Activated CD4-positive, alpha-beta memory T cell treated with anti-CD3 and anti-CD28 coated beads, Interleukin-2, amount 10 ng/mL, durations not matched to agents 7 days and 5 days (primary cell): ENCODE measurements at places on chromosomes 16 and 17. TPM values are rescaled to one million over a fixed set of nuclear protein-coding genes. Genes with fewer than 3 reads are reported as not detected.
A peak's percentile ranks its signal among the peaks of the same experiment; 100 is the strongest.

GRCh38 chr17:79785900-79786810, 8.2 kb downstream of the CBX2 start:
- DNase-seq = no peak
- no peak overlapping the region for H3K27ac ChIP-seq
- H3K4me3 ChIP-seq = no peak overlapping the region
- peaks cover 43% of the 10 kb centered on the region for H3K27me3 ChIP-seq

MLLT6 gene
- 262 TPM for total RNA-seq

DNA sequence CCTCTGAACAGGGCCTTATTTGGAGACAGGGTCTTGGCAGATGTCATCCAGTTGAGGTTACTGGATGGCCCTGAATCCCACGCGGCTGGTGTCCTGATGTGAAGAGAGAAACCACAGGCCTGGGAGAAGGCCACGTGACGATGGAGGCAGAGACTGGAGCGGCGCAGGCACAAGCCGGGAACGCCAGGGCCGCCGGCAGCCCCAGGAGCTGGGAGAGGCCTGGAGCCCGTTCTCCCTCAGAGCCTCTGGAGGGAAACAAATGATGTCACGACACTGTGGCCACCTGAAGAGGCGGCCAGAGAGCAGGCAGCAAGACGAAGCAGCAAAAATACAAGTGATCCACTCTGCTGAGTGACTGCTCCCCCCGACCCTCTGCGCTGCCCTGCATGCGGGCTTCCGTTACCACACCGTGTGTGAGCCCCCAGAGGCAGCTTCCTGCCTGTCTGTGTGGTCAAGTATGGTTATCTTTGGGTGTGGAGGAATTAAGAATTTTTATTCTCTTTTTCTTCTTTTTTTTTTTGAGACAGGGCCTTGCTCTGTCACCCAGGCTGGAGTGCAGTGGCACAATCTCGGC, 11.6 kb downstream of the CD7 start:
- DNase-seq = no peak
- H3K4me3 ChIP-seq = no peak overlapping the region
- no peaks in the 10 kb centered on the region for H3K36me3 ChIP-seq
- H3K4me1 ChIP-seq = peaks cover 51% of the 10 kb centered on the region
- no peak overlapping the region for H3K27ac ChIP-seq

- peaks cover 54% of the 10 kb centered on the region for H3K36me3 ChIP-seq
- no peaks in the 10 kb centered on the region for H3K27me3 ChIP-seq
- no peak for DNase-seq
- no peak overlapping the region for H3K27ac ChIP-seq
These were observed 9.2 kb downstream of the PER1 start for GRCh38 chr17:8142887-8143580.

GRCh38 chr16:79601092-79601930, 774 bp upstream of the MAF start:
- peaks cover 36% of the 10 kb centered on the region for H3K4me1 ChIP-seq
- DNase-seq = peak; percentile 50
- H3K27ac ChIP-seq = peak overlapping the region; percentile 100
- peak overlapping the region; percentile 97 for H3K4me3 ChIP-seq
- no peaks in the 10 kb centered on the region for H3K27me3 ChIP-seq

DNA sequence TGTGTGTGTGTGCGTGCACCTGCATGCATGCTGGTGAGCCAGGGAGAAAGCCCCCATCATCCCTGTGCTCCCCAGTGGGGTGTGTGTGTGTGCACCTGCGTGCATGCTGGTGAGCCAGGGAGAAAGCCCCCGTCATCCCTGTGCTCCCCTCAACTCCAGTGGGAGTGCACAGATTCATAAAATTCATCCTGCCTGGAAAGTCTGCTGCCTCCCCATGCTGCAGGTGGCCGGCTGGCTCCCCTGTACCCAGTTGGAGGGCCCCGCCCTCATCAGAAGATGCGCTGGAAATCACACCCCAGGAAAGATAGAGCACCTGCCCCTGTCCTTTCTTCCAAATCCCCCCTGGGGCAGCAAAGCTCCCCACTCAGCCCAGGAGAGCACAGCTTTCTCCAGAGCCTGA, 84.8 kb upstream of the DOC2B start:
- no peak overlapping the region for H3K27ac ChIP-seq
- peaks cover 2% of the 10 kb centered on the region for H3K27me3 ChIP-seq
- no peak for DNase-seq
- H3K4me1 ChIP-seq = no peaks in the 10 kb centered on the region
- H3K4me3 ChIP-seq = no peak overlapping the region
- no peaks in the 10 kb centered on the region for H3K36me3 ChIP-seq

- no peaks in the 10 kb centered on the region for H3K4me1 ChIP-seq
- no peak overlapping the region for H3K27ac ChIP-seq
- H3K36me3 ChIP-seq = no peaks in the 10 kb centered on the region
- H3K4me3 ChIP-seq = no peak overlapping the region
These were observed 443.0 kb downstream of the WWOX start for GRCh38 chr16:78542419-78542818.

MYH2 gene
- not detected for total RNA-seq

DNA sequence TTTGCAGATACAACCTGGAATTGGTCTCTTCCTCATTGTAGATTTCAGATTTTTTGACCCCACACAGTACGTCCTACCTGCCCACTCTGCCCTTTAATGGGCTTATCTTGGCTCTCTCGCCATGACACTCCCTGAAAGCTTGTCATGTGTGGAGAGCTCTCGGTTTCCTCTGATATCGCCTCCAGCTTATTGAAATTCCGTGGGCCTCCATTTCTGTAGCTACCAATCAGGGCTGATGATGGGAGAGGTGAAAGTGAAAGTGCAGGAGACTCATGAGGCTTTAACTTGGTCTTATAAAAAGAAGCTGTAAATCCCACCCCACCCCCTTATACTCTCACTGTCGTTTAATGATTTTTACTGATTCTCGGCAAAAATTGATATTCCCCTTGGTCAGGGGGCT, 17.7 kb downstream of the HOXB1 start:
- peak overlapping the region; percentile 59 for H3K27ac ChIP-seq
- no peaks in the 10 kb centered on the region for H3K36me3 ChIP-seq
- H3K27me3 ChIP-seq = peaks cover 36% of the 10 kb centered on the region
- no peak for DNase-seq

- H3K4me1 ChIP-seq = peaks cover 33% of the 10 kb centered on the region
- H3K4me3 ChIP-seq = no peak overlapping the region
- H3K36me3 ChIP-seq = peaks cover 78% of the 10 kb centered on the region
- no peak overlapping the region for H3K27ac ChIP-seq
These were observed 46.5 kb upstream of the CPNE2 start for GRCh38 chr16:57045694-57046381.

GRCh38 chr17:45368651-45369050, 51.8 kb upstream of the MAP3K14 start:
- H3K4me1 ChIP-seq = peaks cover 15% of the 10 kb centered on the region
- H3K4me3 ChIP-seq = no peak overlapping the region
- H3K27ac ChIP-seq = no peak overlapping the region
- no peaks in the 10 kb centered on the region for H3K36me3 ChIP-seq

GINS2 gene
- 45.7 TPM for total RNA-seq

PPP1R1B gene
- total RNA-seq = not detected

DNA sequence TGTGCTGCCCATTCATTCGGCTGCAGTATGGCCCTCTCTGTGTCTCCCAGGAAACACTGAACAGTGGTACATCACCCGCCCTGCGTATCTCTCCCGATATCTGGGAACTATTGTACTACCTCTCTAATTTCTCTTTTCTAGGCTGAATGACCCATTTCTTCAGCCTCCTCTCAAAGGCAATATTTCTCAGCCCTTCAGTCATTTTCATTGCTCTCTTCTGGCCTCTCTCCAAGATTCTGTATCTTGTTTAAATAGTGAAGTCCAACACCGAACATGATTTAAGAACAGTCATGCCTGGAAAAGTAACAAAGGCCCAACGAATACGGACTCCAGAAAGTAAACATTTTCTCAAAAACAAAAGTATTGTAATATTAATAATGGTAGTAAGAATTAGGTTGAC, 220.1 kb downstream of the ZFHX3 start:
- H3K4me1 ChIP-seq = no peaks in the 10 kb centered on the region
- no peaks in the 10 kb centered on the region for H3K27me3 ChIP-seq

- H3K4me3 ChIP-seq = no peak overlapping the region
- DNase-seq = no peak
- no peak overlapping the region for H3K27ac ChIP-seq
- peaks cover 33% of the 10 kb centered on the region for H3K4me1 ChIP-seq
These were observed 22.1 kb upstream of the IL17C start for GRCh38 chr16:88616320-88616719.

TMEM204 gene
- total RNA-seq = 43.5 TPM

TM4SF5 gene
- total RNA-seq = not detected

- H3K4me1 ChIP-seq = no peaks in the 10 kb centered on the region
- DNase-seq = no peak
- no peak overlapping the region for H3K4me3 ChIP-seq
- H3K36me3 ChIP-seq = no peaks in the 10 kb centered on the region
- no peak overlapping the region for H3K27ac ChIP-seq
These were observed 137.9 kb upstream of the GSE1 start for GRCh38 chr16:85475233-85475632.

SDK2 gene
- total RNA-seq = 2.5 TPM

- no peaks in the 10 kb centered on the region for H3K36me3 ChIP-seq
- H3K27ac ChIP-seq = no peak overlapping the region
- H3K27me3 ChIP-seq = peaks cover 42% of the 10 kb centered on the region
- H3K4me3 ChIP-seq = no peak overlapping the region
- no peak for DNase-seq
These were observed 52.5 kb downstream of the TBX4 start for GRCh38 chr17:61504697-61505096.

GRCh38 chr17:20200865-20201458, 191.8 kb downstream of the SPECC1 start:
- no peaks in the 10 kb centered on the region for H3K27me3 ChIP-seq
- no peak overlapping the region for H3K27ac ChIP-seq
- peaks cover 4% of the 10 kb centered on the region for H3K4me1 ChIP-seq
- H3K4me3 ChIP-seq = no peak overlapping the region

C17orf58 gene
- 12.4 TPM for total RNA-seq

GRCh38 chr17:48004983-48005382, 32.6 kb downstream of the COPZ2 start:
- DNase-seq = no peak
- peaks cover 21% of the 10 kb centered on the region for H3K4me1 ChIP-seq
- H3K4me3 ChIP-seq = no peak overlapping the region
- H3K27ac ChIP-seq = no peak overlapping the region
- peaks cover 30% of the 10 kb centered on the region for H3K27me3 ChIP-seq

CCDC200 gene
- total RNA-seq = not detected

GRCh38 chr16:67458121-67458641, 22.8 kb downstream of the ATP6V0D1 start:
- H3K4me1 ChIP-seq = peaks cover 11% of the 10 kb centered on the region
- H3K36me3 ChIP-seq = peaks cover 1% of the 10 kb centered on the region
- H3K4me3 ChIP-seq = no peak overlapping the region
- H3K27me3 ChIP-seq = no peaks in the 10 kb centered on the region

- DNase-seq = no peak
- no peak overlapping the region for H3K27ac ChIP-seq
- peaks cover 7% of the 10 kb centered on the region for H3K27me3 ChIP-seq
- peaks cover 3% of the 10 kb centered on the region for H3K36me3 ChIP-seq
These were observed 207.6 kb downstream of the CEP112 start for GRCh38 chr17:65984299-65984698.

PPP1R27 gene
- not detected for total RNA-seq

TBX6 gene
- total RNA-seq = 1.9 TPM

TPSG1 gene
- not detected for total RNA-seq

DNA sequence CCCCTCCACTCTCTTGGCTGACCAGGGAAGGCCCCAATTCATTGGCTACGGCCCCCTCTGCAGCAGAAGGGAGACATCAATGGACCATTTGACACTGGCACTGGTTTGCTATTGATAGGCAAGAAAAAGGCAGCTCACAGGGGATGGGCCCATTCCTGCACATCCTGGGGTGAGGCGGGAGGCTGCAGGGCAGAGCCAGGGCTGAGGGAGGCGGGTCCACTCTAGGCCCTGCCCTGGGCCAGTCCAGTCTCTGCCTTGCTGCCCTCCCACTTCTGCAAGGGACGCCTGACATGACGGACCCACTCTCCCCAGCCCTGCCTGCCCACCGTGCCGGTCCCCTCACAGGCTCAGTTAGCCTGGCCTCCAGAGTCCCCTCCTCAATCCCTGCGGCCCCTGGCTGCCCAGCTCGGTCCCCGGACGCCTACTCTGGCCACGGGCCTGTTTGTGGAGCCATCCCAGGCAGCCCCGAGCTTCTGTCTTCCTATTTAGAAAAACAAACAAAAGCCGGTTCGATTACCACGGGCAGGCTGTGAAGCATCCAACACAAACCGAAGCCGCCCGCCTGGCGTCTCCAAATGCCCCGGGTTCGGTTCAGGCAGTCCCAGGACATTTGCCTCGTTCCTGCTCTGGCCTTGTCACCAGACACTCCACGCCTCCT, 160.7 kb downstream of the IRX5 start:
- no peak for DNase-seq
- no peaks in the 10 kb centered on the region for H3K36me3 ChIP-seq
- no peak overlapping the region for H3K4me3 ChIP-seq
- H3K4me1 ChIP-seq = no peaks in the 10 kb centered on the region

DNA sequence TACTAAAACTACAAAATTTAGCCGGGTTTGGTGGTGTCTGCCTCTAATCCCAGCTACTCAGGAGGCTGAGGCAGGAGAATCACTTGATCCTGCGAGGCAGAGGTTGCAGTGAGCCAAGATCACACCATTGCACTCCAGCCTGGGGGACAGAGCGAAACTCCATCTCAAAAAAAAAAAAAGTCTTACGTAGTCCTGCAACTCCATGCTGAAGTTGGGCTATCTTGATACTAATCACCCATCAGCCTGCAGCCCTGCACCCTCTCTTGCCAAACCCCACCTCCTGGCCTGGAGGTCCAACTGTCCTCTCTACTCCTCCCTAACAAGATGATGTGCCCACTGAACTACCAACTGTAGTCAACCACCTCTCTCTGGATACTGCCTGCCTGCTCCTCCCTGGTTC, 4.8 kb downstream of the TMEM170A start:
- H3K27me3 ChIP-seq = no peaks in the 10 kb centered on the region
- DNase-seq = no peak
- H3K4me3 ChIP-seq = no peak overlapping the region
- H3K27ac ChIP-seq = no peak overlapping the region
- peaks cover 43% of the 10 kb centered on the region for H3K4me1 ChIP-seq

GRCh38 chr17:44216694-44217093, 2.8 kb downstream of the UBTF start:
- H3K4me3 ChIP-seq = peak overlapping the region; percentile 90
- no peak for DNase-seq
- no peaks in the 10 kb centered on the region for H3K27me3 ChIP-seq

HOXB6 gene
- 0.60 TPM for total RNA-seq

DNAH9 gene
- total RNA-seq = not detected

DNA sequence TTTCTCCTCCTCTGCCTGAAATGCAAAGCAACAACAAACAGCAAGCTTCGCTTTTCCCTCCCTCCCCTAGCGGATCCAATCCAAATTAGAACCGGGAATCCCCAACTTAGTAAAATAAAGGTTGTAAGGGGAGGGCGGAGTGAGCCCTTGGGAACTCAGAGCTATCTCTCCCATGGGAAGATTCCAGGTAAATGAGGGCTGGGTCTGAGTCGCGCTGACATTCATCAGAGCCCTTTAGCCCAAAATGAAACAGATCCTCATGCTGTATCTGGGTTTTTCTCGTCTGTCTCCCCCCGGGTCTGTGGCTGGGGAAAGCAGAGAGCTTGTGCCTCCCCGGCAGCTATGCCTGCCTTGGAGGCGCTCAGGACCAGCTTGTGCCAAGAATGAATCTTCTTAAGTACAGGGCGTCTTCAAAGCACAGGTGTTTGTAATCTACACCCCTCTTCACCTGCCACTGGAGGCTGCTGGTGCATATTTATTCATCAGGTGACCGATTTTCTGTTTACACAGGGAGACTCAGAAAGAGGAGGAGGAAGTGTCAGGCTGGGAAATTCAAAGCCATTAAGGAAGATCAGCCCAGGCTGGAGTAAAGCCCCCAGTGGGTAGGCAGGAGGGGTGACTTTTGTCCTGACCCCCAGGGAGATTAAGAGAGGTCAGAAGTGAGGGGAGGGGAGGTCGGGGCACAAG, 55.0 kb upstream of the GSE1 start:
- H3K27me3 ChIP-seq = no peaks in the 10 kb centered on the region
- H3K4me1 ChIP-seq = peaks cover 29% of the 10 kb centered on the region
- H3K27ac ChIP-seq = peak overlapping the region; percentile 59
- DNase-seq = no peak
- H3K36me3 ChIP-seq = peaks cover 4% of the 10 kb centered on the region
